ENCODE measurements at places on chromosomes 2 and 18.
A peak's percentile ranks its signal among the peaks of the same experiment; 100 is the strongest.

DNA sequence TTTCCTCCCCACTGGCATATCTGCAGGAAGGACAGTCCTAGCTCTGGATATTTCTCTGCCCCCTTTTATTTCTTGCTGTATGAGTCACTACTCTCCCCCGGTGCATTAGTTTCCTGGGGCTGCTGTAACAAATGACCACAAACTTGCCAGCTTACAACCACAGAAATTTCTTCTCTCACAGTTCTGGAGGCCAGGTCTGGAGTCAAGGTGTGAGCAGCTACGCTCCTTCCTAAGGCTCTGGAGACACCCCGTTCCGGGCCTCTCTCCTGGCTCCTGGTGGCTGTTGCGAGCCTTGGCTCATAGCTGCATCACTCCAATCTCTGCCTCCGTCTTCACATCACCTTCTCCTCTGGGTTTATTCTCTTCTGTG, 34.1 kb downstream of the PTPRM start:
- no peak for DNase-seq

GRCh38 chr2:45138904-45139303, 129.7 kb upstream of the SIX2 start:
- no peak for DNase-seq

- DNase-seq: no peak
Measured at GRCh38 chr18:3110034-3110752, 97.2 kb upstream of the LPIN2 start.

- no peak for DNase-seq
Measured at GRCh38 chr2:28545590-28546200, 49.8 kb downstream of the PLB1 start.

- no peak for DNase-seq
Measured at GRCh38 chr2:97717613-97717995, 4.2 kb downstream of the ZAP70 start.

DNA sequence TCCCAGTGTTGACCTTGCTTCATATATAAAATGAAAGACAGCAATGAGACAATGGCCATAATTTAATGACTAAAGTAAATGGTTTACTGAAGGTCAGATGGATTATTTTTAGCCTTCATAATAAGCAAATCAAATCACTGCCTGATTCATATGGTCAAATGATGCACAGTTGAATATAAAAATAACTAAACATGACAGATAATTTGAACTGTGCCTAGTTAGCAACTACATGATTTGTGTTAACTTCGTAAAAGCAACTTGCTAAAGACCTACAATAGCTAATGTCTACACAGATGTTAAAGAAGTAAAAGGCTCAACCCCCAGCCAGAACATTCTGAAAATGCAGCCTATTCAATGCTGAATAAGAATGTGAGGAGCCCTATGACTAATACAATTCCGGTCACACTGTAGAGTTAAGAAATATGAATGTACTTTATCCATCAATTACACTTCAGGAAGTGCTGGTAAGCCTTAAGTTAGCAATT, 590.8 kb upstream of the CDH2 start:
- DNase-seq: no peak

DNA sequence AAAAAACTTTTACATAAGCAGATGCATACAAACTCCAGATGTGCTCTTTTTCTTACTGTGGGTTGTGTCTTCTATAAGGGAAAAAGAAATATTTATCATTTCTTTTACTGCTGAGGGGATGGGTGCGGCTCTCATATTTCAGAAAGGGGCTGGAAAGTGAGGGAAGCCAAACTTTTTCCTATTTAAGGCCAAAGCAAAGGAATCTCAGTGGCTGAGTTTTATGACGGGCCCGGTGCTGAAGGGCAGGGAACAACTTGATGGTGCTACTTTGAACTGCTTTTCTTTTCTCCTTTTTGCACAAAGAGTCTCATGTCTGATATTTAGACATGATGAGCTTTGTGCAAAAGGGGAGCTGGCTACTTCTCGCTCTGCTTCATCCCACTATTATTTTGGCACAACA, at the start of gene COL3A1:
Gene COL3A1 (plus strand): TSS at position 210 of the 400 bp plus-strand sequence. CDS start 117 bp downstream, at position 327.
- no peak for DNase-seq

GRCh38 chr2:217774232-217774631, 228.6 kb downstream of the TNS1 start:
- DNase-seq: no peak

GRCh38 chr18:75244351-75245313, 34.0 kb downstream of the TSHZ1 start:
- peak; percentile 85 for DNase-seq

- DNase-seq: no peak
Measured at GRCh38 chr2:33366473-33366872, 110.0 kb upstream of the RASGRP3 start.

GRCh38 chr2:159046966-159047365, 78.5 kb downstream of the TANC1 start:
- no peak for DNase-seq

DNA sequence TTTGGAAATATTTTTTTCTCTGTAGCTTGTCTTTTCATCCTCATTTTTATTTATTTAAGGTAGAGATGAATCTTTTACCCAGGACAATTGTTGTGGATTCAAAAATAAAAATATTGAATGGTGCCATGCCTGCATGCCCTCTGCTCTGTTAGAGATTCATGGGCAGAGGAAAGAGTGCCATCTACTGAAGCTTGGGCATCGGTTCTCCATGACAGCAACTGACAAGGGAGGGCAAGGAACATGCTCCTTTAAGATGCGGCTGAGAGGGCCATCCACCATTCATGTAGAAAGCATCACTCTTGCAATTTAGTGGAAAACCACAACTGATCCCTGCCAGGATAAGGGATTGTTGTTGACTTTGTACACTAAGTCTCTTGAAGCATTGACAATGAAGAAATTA, 79.9 kb downstream of the PARD3B start:
- no peak for DNase-seq

- DNase-seq: peak; percentile 10
Measured at GRCh38 chr2:217356781-217357180, 496.9 kb upstream of the TNP1 start.

GRCh38 chr18:44949967-44950366, 269.3 kb downstream of the SETBP1 start:
- DNase-seq: no peak

- DNase-seq: no peak
Measured at GRCh38 chr2:35526741-35527140, 828.8 kb upstream of the CRIM1 start.

DNA sequence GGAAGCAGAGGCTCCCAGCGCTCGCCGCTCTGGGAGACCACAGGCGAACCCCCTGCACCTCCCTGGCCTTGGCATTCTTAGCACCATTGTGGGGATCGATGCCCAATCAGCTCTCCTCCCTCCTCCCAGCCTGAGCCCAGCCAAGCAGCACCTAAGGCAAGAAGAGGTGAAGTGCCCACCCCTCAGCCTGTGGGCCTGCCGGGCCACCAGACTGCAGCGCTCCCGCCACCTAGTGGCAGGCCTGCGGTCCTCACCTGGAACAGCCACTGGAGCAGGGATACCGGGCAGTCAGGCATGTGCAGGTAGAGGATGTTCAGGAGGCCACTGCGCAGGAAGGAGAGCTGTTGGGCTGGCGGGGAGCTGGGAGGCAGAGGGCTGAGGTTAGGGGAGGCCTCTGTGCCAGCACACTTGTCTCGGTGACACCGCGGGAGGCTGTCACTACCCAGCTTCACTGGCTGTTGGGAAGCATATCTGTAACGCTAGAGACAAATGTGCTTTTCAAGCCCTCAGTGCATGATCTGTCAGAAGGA, 35.2 kb downstream of the FAM178B start:
- peak; percentile 88 for DNase-seq

GRCh38 chr2:105188343-105188742, 53.2 kb upstream of the GPR45 start:
- DNase-seq: no peak

DNA sequence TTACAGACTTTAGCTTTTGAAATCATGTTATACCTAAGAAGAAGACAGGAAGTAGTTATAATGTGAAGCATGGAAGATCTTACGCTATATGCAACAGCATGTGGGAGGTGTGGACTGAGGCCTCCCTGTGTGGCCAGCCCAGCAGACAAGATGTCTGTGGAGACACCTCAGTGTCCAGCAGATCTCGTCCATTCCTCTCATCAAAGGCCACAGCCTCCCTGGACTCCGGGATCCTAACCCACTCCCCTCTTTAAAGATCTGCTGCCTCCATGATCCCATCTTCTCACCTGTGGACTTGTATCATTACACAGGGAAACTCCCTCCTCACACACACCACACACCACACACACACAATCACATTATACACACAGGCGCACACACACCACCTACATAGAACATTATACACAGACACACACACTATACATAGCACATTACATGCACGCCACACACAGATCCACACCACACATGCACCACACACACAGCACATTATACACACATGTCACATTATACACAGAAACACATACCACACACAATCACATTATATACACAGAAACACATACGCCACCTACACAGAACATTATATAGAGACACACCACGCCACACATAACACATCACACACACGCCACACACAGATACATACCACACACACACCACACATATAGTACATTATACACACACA, 89.5 kb downstream of the PXDN start:
- no peak for DNase-seq

- no peak for DNase-seq
Measured at GRCh38 chr18:69617888-69618287, 217.2 kb downstream of the DOK6 start.

Measured in cerebellum (tissue), 4 donors.